ENCODE measurements at places on chromosomes 1 and 21.

DNA sequence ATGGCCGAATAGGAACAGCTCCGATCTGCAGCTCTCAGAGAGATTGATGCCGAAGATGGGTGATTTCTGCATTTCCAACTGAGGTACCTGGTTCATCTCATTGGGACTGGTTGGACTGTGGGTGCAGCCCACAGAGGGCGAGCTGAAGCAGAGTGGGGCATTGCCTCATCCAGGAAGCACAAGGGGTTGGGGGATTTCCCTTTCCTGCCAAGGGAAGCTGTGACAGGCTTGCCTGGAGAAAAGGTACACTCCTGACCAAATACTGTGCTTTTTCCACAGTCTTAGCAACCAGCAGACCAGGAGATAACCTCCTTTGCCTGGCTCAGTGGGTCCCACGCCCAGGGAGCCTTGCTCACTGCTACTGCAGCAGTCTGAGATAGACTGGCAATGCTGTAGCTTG lies 66.9 kb downstream of the HSD3B1 start:
- DNase-seq: no peak

DNA sequence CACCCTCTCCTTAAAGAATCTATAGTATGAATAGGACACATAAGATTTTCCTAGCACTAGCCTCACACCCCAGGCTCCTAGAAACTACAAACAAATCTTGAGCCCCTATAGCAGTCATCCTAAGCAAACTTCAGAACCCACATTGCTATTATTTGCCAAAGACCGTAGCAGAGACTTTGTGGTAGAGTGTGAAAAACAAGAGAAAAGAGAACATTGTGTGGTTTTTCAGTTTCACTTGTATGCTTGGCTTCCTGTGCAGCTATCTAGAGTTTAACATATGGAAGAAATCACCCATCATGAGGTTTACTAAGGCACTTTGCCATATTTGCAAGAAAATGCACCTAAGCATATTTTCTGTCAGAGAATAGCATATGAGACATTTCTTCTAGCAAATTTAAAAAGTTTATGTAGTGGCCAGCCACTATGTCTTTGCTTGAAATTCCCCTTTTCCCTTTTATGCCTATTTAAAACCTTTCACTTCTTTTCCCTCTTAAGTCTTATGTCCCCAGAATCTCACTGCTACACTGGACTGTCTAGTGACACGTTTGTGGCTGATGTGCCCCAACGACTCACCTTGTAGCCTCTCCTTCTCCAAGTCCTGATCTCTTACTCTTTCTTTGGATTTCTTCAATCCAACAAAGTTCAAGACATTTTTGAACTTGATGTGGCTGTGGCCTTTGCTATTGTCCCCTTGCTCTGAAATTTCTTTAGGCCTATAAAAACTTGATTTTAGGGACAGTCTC lies 25.6 kb downstream of the CCDC190 start:
- DNase-seq: no peak

DNA sequence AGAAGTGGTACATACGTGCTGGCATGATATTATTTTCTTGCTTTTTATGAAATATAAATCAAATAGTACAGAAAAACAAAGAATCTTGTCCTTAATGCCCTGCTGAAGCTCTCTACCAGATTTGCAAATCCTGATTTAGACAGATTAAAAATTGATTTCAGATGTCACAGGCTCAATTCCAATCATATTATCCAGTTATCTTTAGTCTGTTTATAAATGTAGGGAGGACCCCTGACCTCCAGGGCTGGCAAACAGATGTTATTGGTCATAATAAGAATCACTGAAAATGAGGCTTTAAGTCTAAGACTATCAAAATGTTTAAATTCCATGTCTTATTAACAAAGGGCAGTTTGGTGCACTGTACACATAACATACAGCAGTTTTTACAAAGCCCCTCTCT lies 62.1 kb downstream of the TP53BP2 start:
- DNase-seq: no peak

- no peak for DNase-seq
Observed at GRCh38 chr1:30738040-30738714, 14.8 kb upstream of the MATN1 start.

DNA sequence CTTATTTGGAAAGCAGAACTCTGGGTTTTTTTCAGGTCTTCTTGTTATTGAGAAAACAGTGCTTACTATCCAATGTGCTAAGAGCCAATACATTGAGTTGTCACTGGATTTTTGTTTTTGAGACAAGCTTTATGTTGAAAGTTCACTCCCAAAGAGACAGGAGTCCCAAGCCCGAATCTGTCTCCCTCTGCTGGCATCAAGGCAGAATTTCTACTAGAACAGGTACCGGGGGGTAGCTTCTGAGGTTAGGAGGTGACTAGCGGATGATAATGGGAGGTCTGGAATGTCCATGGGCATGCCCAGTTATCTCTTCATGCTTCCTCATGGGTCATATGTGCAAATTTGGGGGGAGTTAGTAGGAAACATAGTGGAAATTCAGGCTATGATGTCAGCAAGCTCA lies 25.1 kb downstream of the ZNF124 start:
- no peak for DNase-seq

- no peak for DNase-seq
Observed at GRCh38 chr1:207455183-207455754, 1.1 kb downstream of the CR2 start.

DNA sequence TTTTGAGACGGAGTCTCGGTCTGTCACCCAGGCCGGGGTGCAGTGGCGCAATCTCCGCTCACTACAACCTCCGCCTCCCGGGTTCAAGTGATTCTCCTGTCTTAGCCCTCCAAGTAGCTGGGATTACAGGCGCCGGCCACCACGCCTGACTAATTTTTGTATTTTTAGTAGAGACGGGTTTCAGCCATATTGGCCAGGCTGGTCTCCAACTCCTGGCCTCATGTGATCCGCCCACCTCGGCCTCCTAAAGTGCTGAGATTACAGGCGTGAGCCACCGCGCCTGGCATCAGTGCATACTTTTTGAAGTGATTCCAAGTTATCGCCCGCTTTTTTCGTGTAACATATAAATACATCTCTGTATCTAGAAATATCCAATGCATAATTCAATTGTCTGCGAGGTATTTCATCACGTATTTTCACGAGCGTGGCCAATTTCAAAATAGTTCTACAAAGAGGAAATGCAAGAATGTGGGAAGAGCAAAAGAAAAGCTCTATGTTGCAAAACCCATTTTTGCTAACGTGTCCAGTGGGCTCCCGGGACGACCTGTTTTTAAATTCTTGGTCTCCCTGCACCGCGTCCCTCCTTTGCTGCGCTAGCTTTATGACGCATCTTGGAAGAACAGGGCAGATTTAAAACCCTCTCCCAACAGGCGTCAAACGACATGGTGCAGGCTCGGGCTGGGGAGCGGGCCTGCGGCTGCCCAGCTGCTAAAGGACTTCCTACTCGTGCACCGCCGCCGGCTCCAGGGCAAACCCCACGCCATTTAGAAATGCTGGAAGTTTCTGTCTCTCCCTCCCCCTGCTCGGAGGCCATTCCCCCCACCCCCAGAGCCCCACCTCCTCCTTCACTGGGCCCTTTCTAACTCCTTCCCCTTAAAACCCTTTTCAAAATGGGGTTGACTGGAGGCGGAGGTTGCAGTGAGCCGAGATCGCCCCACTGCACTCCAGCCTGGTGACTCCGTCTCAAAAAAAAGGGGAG lies 923 bp upstream of the IFNGR2 start:
- DNase-seq: no peak

GRCh38 chr1:43991200-43991475 lies 261 bp upstream of the CCDC24 start:
- DNase-seq: no peak

DNA sequence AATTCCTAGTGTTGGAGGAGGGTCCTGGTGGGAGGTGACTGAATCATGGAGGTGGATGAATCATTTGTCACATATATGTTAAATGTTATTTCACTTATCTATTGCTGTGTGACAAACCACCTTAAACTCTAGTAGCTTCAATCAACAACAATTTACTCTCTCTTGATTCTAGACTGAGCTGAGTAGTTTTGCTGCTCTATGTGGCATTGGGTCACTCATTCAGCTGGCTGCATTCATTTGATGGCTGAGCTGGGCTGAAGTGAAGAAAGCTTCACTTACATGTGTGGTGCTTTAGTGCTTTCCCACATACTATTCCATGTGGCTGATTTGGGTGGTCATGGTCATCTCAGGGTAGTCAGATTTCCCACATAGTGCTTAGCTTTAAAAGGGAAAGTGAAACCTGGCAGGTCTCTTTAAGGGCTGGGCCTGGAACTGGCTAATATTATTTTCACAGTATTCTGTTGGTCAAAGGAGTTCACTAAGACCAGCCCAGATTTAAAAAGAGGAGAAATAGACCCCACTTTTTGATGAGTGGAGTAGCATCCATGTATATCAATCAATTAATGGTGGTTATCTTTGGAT lies 10.5 kb downstream of the DNAH14 start:
- no peak for DNase-seq

- no peak for DNase-seq
Observed at GRCh38 chr1:227891955-227892488, 55.7 kb downstream of the WNT9A start.

- no peak for DNase-seq
Observed at GRCh38 chr21:35720208-35720731, 340.1 kb downstream of the SETD4 start.

- no peak for DNase-seq
Observed at GRCh38 chr1:151309811-151310323, 17.3 kb downstream of the PI4KB start.

DNA sequence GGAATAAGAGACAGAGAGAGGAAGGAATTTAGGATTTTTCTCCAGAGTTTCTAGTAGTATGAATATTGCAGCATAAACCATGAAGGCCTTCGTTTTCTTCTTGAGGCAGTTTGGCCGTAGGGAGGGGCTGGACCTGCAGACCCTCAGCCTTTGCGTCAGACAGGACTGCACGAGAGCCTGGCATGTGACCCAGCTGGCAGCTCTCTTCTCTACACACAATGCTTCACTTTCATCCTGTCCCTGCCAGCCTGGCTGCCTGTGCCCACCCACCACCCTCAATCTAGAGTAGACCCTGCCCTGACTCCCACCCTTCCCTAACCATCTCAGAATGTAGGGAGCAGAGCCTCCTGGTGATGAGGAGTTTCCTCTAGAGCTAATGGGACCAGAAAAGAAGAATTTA lies 1.6 kb downstream of the CA14 start:
- DNase-seq: no peak

- DNase-seq: no peak
Observed at GRCh38 chr1:59673573-59674450, 140.9 kb upstream of the HOOK1 start.

DNA sequence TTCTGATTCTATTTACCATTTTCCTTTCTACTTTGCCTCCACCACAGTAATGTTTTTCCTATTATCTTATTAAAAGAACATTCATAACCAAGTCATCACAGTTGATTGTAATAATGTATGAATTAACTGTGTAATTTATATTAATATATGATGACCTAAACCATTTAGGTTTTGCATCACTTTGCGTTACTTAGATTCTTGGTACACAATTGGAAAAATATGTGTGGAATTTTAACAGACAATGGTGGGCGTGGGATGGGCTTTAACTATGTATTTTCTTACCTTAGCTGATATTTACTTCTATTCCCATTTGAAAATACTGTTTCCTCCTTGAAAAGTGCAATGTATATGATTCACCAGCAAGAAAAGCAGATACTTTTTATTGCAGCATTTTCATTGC lies 3.6 kb downstream of the KRTAP21-3 start:
- no peak for DNase-seq

DNA sequence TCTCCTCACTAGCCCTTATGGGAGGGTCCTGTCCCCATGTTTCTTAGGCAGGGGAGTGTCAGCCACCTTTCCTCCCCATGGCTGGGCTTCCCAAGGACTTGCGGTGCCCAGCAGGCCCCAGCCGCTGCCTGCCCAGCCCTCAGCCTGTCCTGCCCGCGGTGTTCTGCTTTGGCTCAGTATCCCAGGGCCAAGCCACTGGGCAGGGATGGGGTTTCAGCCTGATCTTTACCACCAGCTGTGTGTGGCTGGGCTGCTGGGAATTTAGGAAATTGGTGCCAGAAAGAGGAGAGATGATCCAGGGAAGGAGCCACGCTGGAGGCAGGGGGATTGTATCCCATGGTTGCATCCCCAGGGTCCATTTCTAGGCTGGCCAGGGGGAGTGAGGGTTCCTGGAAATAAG lies 6.9 kb upstream of the IGFN1 start:
- no peak for DNase-seq

- DNase-seq: no peak
Observed at GRCh38 chr1:21913258-21913657, 23.9 kb downstream of the HSPG2 start.

DNA sequence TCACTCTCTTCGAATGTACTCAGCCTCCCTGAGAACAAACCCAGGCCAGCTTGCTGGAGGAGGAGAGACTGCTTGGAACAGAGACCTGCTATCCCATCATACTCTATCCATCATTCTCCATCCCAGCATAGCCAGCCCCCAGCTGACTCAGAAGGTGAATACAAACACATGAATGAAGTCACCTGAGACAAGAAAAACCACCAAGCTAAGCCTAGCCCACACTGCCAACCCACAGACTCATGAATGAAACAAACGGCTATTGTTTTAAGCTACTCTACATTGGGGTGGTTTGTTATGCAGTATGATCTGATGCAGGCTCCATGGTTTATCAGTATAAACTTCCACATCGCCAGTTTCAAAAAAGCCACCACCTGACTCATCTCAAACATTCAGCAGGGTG lies 395.6 kb downstream of the SETD4 start:
- no peak for DNase-seq

GRCh38 chr1:25834894-25835293 lies 15.1 kb downstream of the MTFR1L start:
- no peak for DNase-seq

- no peak for DNase-seq
Observed at GRCh38 chr1:216606047-216606637, 117.1 kb downstream of the ESRRG start.

GRCh38 chr1:154629061-154629674 lies 21.2 kb upstream of the ADAR start:
- no peak for DNase-seq

All from stimulated activated CD8-positive, alpha-beta memory T cell treated with anti-CD3 and anti-CD28 coated beads, Interleukin-7, amount 100 ng/mL, for 1 hour (primary cell).